ENCODE measurements at places on chromosomes 2 and 18. TPM values are rescaled to one million over a fixed set of nuclear protein-coding genes. Genes with fewer than 3 reads are reported as not detected.
A peak's percentile ranks its signal among the peaks of the same experiment; 100 is the strongest.

GRCh38 chr2:186561467-186562208 lies 28.2 kb upstream of the ITGAV start:
- H3K27ac ChIP-seq = no peak overlapping the region
- H3K4me3 ChIP-seq = no peak overlapping the region
- no peaks in the 10 kb centered on the region for H3K4me1 ChIP-seq
- no peaks in the 10 kb centered on the region for H3K27me3 ChIP-seq
- no peak for DNase-seq

- no peak overlapping the region for H3K4me3 ChIP-seq
- no peaks in the 10 kb centered on the region for H3K27me3 ChIP-seq
- peak; percentile 57 for DNase-seq
- H3K27ac ChIP-seq = peak overlapping the region; percentile 58
- H3K4me1 ChIP-seq = peaks cover 3% of the 10 kb centered on the region
- H3K36me3 ChIP-seq = no peaks in the 10 kb centered on the region
Measured at GRCh38 chr2:234676109-234676782, 179.4 kb upstream of the ARL4C start.

DNA sequence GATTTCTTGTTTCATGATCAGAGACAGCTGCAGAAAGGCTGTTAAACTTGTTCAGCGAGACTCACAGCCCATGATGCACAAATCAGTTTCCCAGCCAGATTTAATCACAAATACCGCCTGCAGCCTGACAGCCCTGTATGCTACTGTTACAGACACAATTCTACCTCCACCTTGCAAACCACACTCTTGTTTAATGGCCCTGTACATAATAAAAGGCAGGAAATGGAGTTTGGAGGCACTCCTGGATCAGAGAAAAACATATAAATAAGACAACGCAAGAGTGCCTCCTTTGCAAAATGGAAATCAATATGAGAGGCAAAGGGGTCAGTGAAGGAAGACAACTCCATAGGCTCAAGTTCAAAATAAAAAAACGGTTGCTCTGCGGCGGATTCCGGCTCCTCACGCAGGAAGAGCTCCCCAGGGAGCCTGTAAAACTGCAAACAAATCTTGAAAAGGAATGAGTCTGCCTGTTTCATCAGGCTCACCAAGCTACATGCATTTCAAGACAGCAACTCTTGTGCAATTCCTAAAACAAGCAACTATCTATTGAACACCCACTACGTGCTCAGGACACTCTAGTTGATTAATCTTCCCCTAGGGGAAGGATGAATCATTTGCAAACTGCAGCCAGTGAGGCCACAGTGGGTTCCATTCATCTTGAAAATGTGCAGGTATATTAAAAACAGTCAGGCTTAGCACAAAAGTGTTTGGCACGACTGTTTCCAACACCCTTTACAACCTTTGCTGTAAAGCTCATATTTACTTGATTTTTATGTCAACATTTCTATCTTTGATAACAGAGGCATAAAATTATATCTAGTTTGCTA lies 37.5 kb downstream of the TBC1D8 start:
- H3K4me3 ChIP-seq = no peak overlapping the region
- peaks cover 34% of the 10 kb centered on the region for H3K4me1 ChIP-seq
- peak overlapping the region; percentile 80 for H3K27ac ChIP-seq
- no peaks in the 10 kb centered on the region for H3K36me3 ChIP-seq
- H3K27me3 ChIP-seq = no peaks in the 10 kb centered on the region

GRCh38 chr2:147829106-147829505 lies 15.7 kb upstream of the ACVR2A start:
- H3K36me3 ChIP-seq = no peaks in the 10 kb centered on the region
- H3K27me3 ChIP-seq = no peaks in the 10 kb centered on the region
- H3K4me1 ChIP-seq = no peaks in the 10 kb centered on the region
- no peak for DNase-seq
- no peak overlapping the region for H3K27ac ChIP-seq

Gene SIX3
- not detected for total RNA-seq

Gene FIGN
- total RNA-seq = 4.3 TPM

Gene MAPK4
- total RNA-seq = 10.6 TPM

Gene KCNJ3
- 2.7 TPM for total RNA-seq
